ENCODE measurements at places on chromosomes 5 and 9. TPM values are rescaled to one million over a fixed set of nuclear protein-coding genes. Genes with fewer than 3 reads are reported as not detected.

The WDR38 gene
- total RNA-seq, result not detected

- no peaks in the 10 kb centered on the region for H3K36me3 ChIP-seq
- DNase-seq, result peak; percentile 2
- no peak overlapping the region for H3K4me3 ChIP-seq
- peaks cover 23% of the 10 kb centered on the region for H3K4me1 ChIP-seq
- H3K27me3 ChIP-seq, result no peaks in the 10 kb centered on the region
- no peak overlapping the region for H3K27ac ChIP-seq
These were observed 72.8 kb upstream of the EFNA5 start for GRCh38 chr5:107743373-107744000.

- H3K4me1 ChIP-seq, result peaks cover 9% of the 10 kb centered on the region
- no peak for DNase-seq
- no peak overlapping the region for H3K4me3 ChIP-seq
- H3K27me3 ChIP-seq, result no peaks in the 10 kb centered on the region
These were observed 7.5 kb upstream of the DOLPP1 start for GRCh38 chr9:129073404-129073803.

The PCDHB15 gene
- not detected for total RNA-seq

- H3K4me3 ChIP-seq, result no peak overlapping the region
- H3K36me3 ChIP-seq, result no peaks in the 10 kb centered on the region
- H3K27me3 ChIP-seq, result peaks cover 44% of the 10 kb centered on the region
- DNase-seq, result no peak
These were observed 64.5 kb upstream of the PIP5K1B start for GRCh38 chr9:68640421-68641089.

The CLIC3 gene
- total RNA-seq, result 39.7 TPM

DNA sequence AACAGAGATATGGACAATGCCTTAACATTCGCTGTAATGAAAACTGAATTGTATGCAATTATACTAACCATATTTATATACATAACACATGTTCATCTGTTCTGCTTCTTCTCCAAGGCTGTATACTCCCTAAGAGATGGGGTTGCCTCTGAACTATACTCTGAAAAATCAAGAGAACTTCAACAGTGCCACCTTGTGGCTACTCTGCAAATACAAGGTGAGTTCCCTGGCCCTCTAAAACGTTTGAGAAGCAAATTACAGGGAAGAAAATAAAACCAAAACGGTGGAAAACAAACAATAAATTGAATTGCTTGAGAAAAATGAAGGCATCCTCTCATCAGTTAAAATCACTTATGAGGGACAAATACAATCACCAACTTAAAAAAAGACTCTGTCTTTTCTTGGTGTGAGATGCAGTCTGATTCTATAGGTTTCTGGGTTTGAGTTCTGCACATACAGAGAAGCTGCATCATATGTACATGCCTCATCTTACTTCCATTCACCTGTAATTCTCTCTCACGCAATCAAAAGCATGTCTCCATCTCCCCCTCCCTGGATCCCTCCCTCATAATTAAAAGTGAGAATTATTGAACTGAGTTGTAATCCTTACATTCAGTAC is 98.6 kb downstream of the FBXW11 start:
- H3K4me1 ChIP-seq, result no peaks in the 10 kb centered on the region
- H3K27me3 ChIP-seq, result no peaks in the 10 kb centered on the region
- H3K4me3 ChIP-seq, result no peak overlapping the region

- H3K36me3 ChIP-seq, result no peaks in the 10 kb centered on the region
- no peaks in the 10 kb centered on the region for H3K4me1 ChIP-seq
- no peak overlapping the region for H3K4me3 ChIP-seq
These were observed 165.9 kb upstream of the ELL2 start for GRCh38 chr5:96127538-96127937.

- H3K4me3 ChIP-seq, result no peak overlapping the region
- no peaks in the 10 kb centered on the region for H3K36me3 ChIP-seq
- no peak for DNase-seq
- H3K27ac ChIP-seq, result no peak overlapping the region
These were observed 107.5 kb downstream of the NREP start for GRCh38 chr5:111649516-111649915.

DNA sequence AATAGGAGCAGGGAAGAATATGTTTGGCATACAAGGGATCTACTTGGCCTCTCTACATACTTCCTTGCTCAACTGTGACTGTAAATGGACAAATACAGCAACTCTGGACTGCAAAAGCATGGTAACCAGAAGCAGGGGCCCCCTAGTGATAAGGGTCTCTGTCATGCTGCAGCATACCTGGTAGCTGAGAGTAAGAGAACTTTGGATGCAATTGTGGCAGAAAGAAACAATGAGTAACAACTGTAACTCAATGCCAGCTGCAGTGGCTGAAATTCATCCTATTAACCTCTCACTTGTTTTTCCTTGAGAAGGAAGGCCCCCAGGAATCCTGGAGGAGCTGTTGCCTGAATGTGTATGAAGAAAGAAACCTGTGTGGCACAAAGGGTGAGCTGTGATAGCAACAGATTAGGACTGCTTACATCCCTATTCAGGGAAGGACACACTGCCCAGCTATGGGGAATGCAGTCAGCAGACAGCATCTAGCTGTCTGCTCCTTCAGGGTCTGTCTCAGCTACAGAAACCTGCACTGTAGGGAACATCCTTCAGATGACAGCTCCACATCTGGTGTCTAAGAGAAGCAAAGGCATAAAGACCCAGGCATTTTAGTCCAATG is 468.1 kb upstream of the ACTBL2 start:
- DNase-seq, result no peak
- H3K27me3 ChIP-seq, result no peaks in the 10 kb centered on the region
- H3K4me3 ChIP-seq, result no peak overlapping the region

DNA sequence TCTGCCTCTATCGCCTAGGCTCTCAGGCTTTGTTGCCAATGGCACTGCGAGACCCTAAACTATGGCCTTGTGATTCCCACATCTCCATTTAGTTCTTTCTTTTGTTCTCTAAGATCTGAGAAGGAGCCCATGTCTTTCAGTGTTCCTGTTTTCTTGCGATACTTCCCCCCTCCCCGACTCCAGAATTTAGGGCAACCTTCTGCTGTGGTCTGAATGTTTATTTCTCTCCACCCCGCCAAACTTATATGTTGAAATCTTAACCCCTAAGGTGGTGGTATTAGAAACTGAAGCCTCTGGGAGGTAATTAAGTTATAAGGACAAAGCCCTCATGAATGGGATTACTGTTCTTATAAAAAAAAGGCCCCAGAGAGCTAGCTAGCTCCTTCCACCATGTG is 6.4 kb downstream of the TMC1 start:
- peak overlapping the region; percentile 60 for H3K4me3 ChIP-seq
- H3K4me1 ChIP-seq, result peaks cover 70% of the 10 kb centered on the region
- H3K27me3 ChIP-seq, result no peaks in the 10 kb centered on the region
- no peaks in the 10 kb centered on the region for H3K36me3 ChIP-seq

The SLC34A3 gene
- 1.4 TPM for total RNA-seq

The CD180 gene
- total RNA-seq, result not detected

The RPS14 gene
- 2,907 TPM for total RNA-seq

- no peaks in the 10 kb centered on the region for H3K4me1 ChIP-seq
- DNase-seq, result no peak
- H3K36me3 ChIP-seq, result no peaks in the 10 kb centered on the region
These were observed 96.2 kb upstream of the SARDH start for GRCh38 chr9:133834080-133834976.

- H3K4me3 ChIP-seq, result no peak overlapping the region
These were observed 62.0 kb downstream of the SLC27A6 start for GRCh38 chr5:129027260-129027659.

The PIK3R1 gene
- 15.9 TPM for total RNA-seq

GRCh38 chr5:63306909-63307308 is 655.3 kb downstream of the HTR1A start:
- no peaks in the 10 kb centered on the region for H3K4me1 ChIP-seq
- no peak overlapping the region for H3K27ac ChIP-seq
- H3K36me3 ChIP-seq, result no peaks in the 10 kb centered on the region
- H3K27me3 ChIP-seq, result peaks cover 3% of the 10 kb centered on the region
- H3K4me3 ChIP-seq, result no peak overlapping the region

DNA sequence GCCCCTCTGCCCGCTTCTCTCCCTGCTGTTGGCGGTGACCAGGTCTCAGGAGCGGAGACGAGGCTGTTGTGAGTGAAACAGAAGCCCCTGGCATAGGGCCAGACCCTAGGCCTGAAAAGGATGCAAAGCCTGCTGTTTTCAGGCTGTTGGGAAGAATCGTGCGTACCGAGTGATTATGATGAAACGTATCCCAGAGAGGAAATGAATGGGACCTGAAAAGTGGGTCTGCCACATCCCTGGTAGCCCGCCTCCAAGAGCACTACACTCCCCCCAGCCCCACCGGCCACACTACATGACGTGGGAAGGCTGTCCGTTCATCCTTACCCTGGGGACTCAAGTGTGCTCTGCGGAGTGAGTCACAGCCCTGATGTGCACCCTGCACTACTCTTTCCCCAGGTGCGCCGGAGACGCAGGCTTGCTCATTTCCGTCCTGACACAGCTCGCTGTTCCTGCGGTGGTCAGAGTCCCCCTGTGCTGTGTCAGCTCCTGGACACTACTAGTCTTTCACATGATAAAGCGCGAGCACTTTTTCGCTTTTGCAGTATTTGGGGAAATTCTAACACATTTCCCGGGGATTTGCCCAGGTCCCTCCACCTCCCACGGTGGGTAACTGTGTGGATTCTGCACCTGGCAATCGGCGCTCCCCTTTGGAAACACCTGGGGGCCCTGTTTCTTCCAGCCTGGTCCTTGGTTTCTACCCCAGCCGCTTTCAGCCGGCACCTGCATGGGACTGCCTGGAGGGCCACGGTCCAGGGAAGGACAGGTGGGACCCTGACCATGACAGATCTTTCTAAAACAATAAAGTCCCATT is 91.5 kb downstream of the ANKRD33B start:
- peaks cover 4% of the 10 kb centered on the region for H3K4me1 ChIP-seq
- no peaks in the 10 kb centered on the region for H3K27me3 ChIP-seq
- H3K4me3 ChIP-seq, result peak overlapping the region; percentile 21
- DNase-seq, result peak; percentile 78
- H3K27ac ChIP-seq, result peak overlapping the region; percentile 61

GRCh38 chr9:124388275-124389048 is 26.8 kb downstream of the PSMB7 start:
- H3K36me3 ChIP-seq, result peaks cover 12% of the 10 kb centered on the region
- H3K4me1 ChIP-seq, result peaks cover 69% of the 10 kb centered on the region
- H3K27ac ChIP-seq, result no peak overlapping the region
- no peak overlapping the region for H3K4me3 ChIP-seq
- no peak for DNase-seq

DNA sequence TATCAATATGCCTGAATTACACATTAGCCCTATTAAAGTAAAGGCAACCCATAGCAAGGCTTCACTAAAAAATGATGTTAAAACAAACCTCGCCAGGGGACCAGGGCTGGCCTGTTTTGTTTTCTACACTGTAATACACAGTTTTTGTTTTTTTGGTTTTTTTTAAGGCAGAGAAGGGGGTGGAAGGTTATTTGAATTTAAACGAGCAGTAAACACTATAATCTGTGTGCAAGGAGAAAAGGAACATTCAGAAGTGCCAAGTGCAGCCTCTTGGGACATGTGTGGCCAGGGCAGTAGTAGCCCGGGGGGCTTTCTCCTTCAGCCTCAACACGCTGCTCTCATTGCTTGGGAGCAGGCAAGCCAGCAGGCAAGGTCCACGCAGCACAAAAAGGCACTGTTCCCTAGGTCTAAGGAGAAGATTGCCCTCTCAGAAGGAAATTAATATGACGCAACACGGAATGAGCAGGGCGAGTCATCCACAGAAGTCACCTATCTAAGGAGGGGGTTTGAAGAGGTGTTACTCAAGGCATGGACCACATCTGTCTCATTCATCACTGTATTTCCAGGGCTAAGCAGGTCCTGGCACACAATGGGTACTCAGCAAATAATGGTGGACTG is 16.2 kb downstream of the SIL1 start:
- H3K36me3 ChIP-seq, result no peaks in the 10 kb centered on the region
- H3K27me3 ChIP-seq, result no peaks in the 10 kb centered on the region
- H3K4me3 ChIP-seq, result no peak overlapping the region
- peaks cover 18% of the 10 kb centered on the region for H3K4me1 ChIP-seq
- peak; percentile 59 for DNase-seq

DNA sequence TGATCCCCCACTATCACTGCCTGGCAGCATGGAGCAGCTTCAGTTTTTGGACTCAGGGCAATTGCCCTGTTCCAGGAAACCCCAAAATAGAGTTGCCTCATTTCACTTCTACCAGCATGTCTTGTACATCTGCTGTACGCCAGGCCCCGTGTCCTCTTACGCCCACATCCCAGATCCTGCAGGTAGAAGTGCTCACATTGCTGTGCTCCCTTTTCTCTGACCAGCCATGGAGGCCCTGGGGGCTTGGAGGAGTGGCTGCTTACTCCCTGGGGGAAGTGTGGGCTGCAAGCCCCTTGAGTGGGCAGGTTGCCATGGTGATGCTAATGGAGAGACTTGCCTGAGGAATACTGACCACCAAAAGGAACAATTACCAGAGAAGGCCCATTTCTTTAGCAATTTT is 55.6 kb upstream of the KCNIP1 start:
- no peak overlapping the region for H3K27ac ChIP-seq
- no peaks in the 10 kb centered on the region for H3K36me3 ChIP-seq

- H3K4me3 ChIP-seq, result no peak overlapping the region
- H3K27ac ChIP-seq, result no peak overlapping the region
- H3K4me1 ChIP-seq, result no peaks in the 10 kb centered on the region
- H3K36me3 ChIP-seq, result no peaks in the 10 kb centered on the region
- DNase-seq, result no peak
These were observed 11.8 kb downstream of the APTX start for GRCh38 chr9:32989660-32990059.

The LCN12 gene
- total RNA-seq, result 14.2 TPM

DNA sequence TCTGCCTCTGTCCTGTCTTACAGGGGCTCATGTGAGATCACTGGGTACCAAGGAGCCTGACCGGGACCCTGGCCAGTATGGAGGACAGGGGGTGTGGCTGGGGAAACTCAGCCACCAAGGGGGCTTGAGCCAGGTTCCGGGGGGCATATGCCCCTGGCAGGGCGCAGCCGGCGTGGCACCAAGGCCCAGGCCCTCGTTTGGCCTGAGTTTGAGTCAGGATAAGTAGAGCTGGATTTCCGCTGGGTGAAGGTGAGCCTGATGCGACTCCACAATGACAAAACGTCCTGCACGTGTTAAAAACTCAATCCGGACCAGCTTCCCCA is 616 bp upstream of the TSPAN17 start:
- peak overlapping the region; percentile 47 for H3K4me3 ChIP-seq
- H3K4me1 ChIP-seq, result peaks cover 11% of the 10 kb centered on the region
- no peaks in the 10 kb centered on the region for H3K36me3 ChIP-seq
- no peaks in the 10 kb centered on the region for H3K27me3 ChIP-seq
- DNase-seq, result no peak
- H3K27ac ChIP-seq, result no peak overlapping the region

The DIAPH1 gene
- 157 TPM for total RNA-seq

The OLFML2A gene
- 9.0 TPM for total RNA-seq

DNA sequence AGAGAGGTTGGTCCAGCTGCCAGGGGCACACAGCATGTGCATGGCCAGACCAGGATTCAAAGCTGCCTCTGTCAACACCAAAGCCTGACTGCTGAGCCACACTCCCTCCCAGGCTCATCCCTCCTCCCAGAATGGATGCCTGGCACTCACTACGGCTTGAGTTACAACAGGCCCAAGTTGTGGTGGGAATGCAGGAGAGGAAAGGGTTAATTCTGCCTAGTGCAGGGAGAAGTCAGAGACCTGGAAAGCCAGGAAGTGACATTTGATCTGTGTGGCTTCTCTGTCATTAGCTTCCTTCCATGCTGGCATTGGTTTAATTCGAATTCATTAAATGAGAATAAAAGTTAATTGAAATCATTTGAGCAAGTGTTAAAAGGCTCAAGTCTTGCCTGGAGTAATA is 150.0 kb downstream of the NSG2 start:
- H3K4me1 ChIP-seq, result no peaks in the 10 kb centered on the region
- H3K27me3 ChIP-seq, result peaks cover 88% of the 10 kb centered on the region
- H3K4me3 ChIP-seq, result no peak overlapping the region
- no peak for DNase-seq

The SLCO6A1 gene
- total RNA-seq, result not detected
